Stimulated activated CD8-positive, alpha-beta memory T cell treated with anti-CD3 and anti-CD28 coated beads, Interleukin-7, amount 100 ng/mL, for 1 hour (primary cell): ENCODE measurements at places on chromosomes 2 and 18.

DNA sequence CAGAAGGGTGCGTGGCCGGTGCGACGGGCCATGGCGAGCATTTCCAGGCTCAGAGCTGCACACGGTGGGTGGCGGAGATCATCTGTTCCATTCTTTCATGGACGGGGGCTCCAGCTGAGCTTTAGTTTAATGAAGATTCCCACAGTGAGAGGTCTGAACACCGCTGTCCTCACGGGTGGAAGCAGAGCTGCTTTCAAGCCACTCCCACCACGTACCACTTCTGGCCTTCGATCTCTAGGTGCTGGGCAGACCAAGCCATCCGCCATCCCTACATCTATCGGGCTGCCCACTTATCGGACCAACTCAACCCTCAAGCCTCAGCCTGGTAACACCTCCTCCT is 18.5 kb downstream of the GPR35 start:
- DNase-seq, result no peak

GRCh38 chr2:138622613-138623012 is 121.0 kb downstream of the SPOPL start:
- no peak for DNase-seq

- no peak for DNase-seq
Measured at GRCh38 chr2:63876311-63876710, 34.6 kb downstream of the UGP2 start.

DNA sequence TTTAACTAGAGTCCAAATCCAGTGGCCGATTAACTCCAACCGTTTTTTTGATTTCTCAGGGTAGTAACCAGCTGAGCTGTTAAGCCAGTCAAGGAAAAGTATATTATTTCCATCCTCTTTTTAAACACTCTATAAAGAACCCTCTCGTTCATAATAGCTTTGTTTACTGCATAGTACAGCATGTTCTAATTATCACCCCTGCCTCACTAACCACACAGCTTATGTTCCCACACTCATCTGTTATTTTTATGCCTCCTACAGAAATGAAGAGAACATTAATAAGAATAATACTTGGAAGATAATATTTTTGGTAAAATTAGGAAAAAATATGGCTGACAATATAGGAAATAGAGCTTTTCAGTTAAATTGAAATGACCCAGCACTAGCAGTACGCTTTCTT is 2132.8 kb upstream of the CELF4 start:
- DNase-seq, result no peak

GRCh38 chr2:190677255-190677654 is 28.4 kb downstream of the NAB1 start:
- DNase-seq, result no peak

GRCh38 chr18:2968606-2969005 is 44.3 kb downstream of the LPIN2 start:
- no peak for DNase-seq

GRCh38 chr18:42339372-42339771 is 384.3 kb downstream of the PIK3C3 start:
- DNase-seq, result no peak

DNA sequence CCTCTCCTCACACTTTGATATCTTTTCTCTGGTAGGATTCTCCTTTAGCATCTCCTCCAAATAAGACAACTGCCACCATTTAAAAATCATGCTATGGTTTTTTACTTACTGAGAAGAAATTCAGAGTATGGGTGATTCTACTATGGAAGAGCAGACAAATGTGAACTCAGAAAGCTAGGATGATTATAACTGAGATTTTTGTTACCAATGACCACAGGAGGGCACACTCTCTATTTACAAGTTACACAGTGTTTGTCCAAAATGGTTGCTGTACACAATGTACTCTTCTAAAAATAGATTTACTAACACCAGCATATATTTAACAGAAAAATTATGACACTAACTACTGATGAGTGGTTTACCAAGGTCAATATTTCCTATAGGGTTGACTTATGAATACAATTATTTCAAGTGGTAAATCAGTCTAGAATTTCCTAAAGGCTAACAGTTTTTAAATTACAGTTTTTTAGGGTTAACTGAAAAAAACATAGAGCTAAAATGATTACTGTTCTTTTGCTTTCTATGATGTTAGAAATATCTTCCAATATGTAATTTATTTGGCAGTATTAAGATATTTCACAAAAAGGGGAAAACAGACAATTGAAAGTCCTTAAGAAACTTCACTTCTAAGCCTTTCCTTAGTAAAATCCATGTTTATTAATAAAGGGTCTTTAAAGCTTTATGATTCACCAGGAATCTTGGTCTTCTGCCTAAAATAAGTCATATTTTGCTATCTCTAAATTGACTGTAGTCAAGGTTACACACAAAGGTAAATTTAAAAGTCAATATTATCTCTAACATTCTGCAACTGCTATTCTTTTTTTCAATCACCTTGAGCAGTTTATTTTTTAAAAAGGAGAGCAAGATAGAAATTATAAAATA is 57.2 kb downstream of the MAP4K3 start:
- DNase-seq, result no peak

- no peak for DNase-seq
Measured at GRCh38 chr2:171852366-171852888, 41.6 kb downstream of the SLC25A12 start.

DNA sequence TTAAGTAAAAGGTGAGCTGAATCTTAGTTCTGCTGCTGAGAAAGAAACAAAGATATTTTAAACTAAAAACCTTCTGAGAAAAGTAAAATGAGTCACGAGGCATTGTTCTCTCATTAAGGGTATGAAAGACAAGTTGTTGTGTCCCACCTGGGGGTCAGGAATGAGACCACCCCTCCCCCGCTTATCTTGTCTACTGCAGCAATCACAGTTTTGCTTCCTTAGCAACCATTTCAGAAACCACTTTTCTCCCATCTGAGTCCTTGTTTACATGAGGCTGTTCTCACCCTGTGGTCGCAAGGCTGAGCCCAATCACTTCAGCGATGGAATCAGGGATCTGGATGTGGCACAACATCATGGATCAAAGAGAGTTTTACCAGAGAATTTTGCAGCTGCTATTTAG is 377.6 kb upstream of the NETO1 start:
- DNase-seq, result no peak

DNA sequence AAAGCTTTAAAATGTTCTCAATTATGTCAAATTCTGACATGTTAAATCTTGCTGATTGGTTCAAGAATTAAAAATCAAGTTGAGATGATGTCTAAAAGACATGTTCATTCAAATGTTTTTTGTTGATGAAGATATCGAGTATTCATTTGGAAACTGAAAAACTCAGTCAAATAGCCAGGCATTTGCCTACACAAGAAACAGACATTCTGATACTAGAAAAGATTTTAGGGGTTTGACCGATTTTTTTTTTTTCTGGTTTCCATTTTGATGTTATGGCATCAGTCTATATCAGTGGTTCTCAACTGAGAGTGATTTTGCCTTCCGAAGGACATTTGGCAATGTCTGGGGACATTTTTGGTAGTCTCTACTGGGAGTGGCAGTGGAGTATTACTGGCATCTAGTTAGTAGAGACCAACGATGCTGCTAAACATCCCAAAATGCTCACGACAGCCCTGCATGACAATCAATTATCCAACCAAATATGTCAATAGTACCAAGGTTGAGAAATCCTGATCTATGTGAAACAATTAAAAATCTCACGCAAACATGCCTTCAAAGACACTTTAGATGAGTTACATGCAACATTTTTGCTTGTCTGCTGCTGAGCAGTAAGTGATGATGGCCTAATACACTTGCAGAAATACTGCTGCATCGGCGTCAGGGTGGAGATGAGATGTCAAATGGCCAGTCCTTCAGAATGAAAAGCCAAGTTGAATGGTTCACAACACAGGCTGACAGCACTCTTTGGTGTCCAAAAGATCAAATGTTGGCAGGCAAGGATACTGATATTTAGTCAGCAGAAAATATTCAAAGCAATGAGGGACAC is 12.5 kb downstream of the RASGRP3 start:
- DNase-seq, result no peak

GRCh38 chr2:158677542-158677941 is 117.6 kb upstream of the DAPL1 start:
- DNase-seq, result no peak

- no peak for DNase-seq
Measured at GRCh38 chr2:195382186-195382585, 274.8 kb upstream of the SLC39A10 start.

GRCh38 chr18:22457524-22457923 is 39.8 kb upstream of the CTAGE1 start:
- DNase-seq, result no peak

GRCh38 chr2:182445391-182445965 is 18.6 kb upstream of the PDE1A start:
- DNase-seq, result no peak

- DNase-seq, result no peak
Measured at GRCh38 chr2:207988975-207989374, 36.4 kb downstream of the PLEKHM3 start.

- no peak for DNase-seq
Measured at GRCh38 chr2:62919041-62919440, 131.6 kb upstream of the OTX1 start.

DNA sequence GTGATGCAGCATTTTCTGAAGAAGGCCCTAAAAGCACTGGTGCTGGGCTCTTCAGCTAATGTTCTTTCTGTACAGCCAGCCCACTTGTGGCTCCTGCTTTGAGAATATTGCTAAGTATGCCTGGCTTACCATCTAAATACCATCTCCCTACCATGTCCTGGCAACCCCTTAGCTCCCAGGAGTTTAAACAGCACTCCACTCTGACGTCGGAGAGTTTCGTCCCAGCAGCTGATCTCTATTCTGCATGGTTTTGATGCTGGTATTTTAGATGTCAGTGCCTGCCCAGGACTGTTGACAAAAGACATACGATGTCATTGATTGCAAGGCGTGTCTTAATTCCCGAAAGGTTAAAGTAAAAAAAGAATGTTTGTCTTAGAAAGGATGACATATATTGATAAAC is 47.0 kb upstream of the AFF3 start:
- no peak for DNase-seq

DNA sequence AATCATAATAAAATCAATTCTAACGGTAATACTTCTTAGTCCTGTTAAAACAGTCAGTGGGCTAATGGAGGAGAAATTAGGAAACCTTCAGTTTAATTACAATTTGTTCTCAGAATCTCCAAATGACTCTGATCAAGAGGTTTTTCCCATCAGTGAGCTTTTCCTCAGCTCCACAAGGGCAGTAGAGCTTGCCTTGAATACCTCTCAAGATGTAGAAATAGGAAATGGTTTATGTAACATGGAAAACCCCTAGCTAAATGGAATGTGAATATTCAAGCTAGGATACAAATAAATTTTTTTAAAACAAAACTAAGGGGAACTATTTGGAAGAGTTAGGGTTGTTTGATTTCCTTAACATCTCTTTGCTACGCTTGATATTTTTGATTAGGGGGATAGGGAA is 87.5 kb downstream of the PLEKHM3 start:
- DNase-seq, result no peak
